ENCODE measurements at places on chromosomes 2 and 18. TPM values are rescaled to one million over a fixed set of nuclear protein-coding genes. Genes with fewer than 3 reads are reported as not detected.

Gene CNOT9
- 85.2 TPM for total RNA-seq

Gene STARD6
- not detected for total RNA-seq

Gene MALT1
- total RNA-seq: 9.8 TPM

Gene ST8SIA3
- total RNA-seq: not detected

Gene CXCR2
- total RNA-seq: not detected

Gene OLA1
- total RNA-seq: 250 TPM

Gene RAB1A
- total RNA-seq: 93.8 TPM

Gene SPP2
- not detected for total RNA-seq

Gene D2HGDH
- 50.7 TPM for total RNA-seq

Gene CTLA4
- total RNA-seq: not detected

Gene SCN1A
- not detected for total RNA-seq

Gene HOXD13
- total RNA-seq: not detected

Gene LBX2
- not detected for total RNA-seq

Gene RGPD3
- total RNA-seq: 1.3 TPM
